Activated CD8-positive, alpha-beta memory T cell treated with anti-CD3 and anti-CD28 coated beads, Interleukin-2, amount 10 ng/mL, durations not matched to agents 7 days and 5 days (primary cell): ENCODE measurements at places on chromosomes 4 and X.

- peaks cover 14% of the 10 kb centered on the region for H3K27me3 ChIP-seq
- peaks cover 4% of the 10 kb centered on the region for H3K4me1 ChIP-seq
- no peaks in the 10 kb centered on the region for H3K36me3 ChIP-seq
- no peak overlapping the region for H3K27ac ChIP-seq
- no peak for DNase-seq
Observed at GRCh38 chr4:76772498-76773106, 125.3 kb downstream of the SOWAHB start.

DNA sequence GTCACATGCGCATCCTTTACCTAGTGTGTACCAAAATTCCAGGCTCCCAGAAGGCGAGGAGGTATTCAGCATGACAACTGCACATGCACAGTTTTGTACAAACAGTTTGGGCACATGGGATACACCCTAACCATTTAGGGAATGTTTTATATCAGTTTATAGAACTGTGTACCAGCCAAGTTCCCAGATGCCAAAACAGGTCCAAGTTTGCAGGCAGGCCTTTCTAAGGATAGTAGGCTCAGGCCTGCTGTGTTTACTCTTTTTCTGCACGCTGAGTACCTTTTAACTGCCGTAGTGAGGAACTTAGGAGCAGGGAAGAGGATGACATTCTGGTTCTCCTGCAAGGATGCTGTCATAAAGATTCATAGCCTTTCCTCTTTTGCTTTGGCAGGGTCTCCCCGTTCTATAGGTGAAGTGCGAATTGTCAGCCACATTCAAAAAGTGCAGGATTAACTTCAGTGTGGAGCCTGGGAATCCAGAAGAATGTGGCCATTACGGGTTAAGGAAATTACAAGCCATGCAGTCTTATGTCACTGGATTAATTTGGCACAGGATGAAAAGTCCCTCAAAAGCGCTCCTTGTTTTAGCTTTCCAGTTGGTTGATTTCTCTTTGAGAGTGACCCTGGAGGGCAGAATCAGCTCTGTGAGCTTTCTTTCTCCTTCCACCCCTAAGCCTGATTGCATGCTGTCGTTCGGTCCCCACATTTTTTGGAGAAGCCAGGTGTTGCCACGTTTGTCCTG, 259.8 kb downstream of the ARHGAP10 start:
- no peaks in the 10 kb centered on the region for H3K4me1 ChIP-seq
- no peak overlapping the region for H3K27ac ChIP-seq
- no peaks in the 10 kb centered on the region for H3K36me3 ChIP-seq
- no peak overlapping the region for H3K4me3 ChIP-seq
- H3K27me3 ChIP-seq, result no peaks in the 10 kb centered on the region
- DNase-seq, result no peak

DNA sequence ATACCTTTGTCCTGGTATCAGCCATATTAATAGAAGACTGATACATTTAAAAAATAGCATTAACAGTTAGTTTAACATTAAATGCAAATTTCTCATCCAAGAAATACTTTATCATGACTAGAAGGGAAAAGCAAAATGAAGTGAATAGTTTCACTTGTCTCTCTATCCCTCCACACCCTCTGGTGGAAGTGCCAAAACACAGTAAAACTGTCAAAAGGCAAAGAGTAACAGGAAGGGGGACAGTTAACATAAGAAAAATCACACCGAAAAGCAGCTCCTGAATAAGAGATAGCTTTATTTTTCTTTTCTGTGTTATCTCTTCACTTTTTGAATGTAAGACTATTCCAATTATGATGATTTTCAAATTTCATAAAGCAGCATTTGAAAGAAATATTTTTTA, 187.2 kb downstream of the FBXW7 start:
- H3K36me3 ChIP-seq, result peaks cover 14% of the 10 kb centered on the region
- H3K4me1 ChIP-seq, result peaks cover 10% of the 10 kb centered on the region
- H3K27me3 ChIP-seq, result no peaks in the 10 kb centered on the region
- no peak overlapping the region for H3K27ac ChIP-seq
- no peak overlapping the region for H3K4me3 ChIP-seq

DNA sequence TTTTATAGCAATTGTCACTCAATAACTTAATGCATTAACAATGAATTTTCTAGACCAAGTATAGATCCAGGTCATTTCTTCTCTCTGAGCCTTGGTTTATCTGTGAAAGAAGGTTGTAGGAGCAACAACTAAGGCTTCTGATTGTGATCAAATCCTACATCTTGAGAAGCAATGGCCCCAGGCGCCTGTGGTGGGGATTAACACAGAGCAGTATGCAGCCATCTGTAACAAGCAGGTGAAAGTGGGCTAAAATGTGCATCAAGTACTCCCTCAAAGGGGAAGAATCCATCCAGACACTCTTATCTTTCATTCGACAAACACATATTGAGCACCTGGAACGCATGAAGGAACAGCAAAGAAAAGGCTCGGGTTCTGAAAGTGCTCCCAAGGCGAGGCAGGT, 19.1 kb upstream of the SETD7 start:
- H3K27ac ChIP-seq, result no peak overlapping the region
- no peak for DNase-seq
- no peak overlapping the region for H3K4me3 ChIP-seq
- H3K4me1 ChIP-seq, result no peaks in the 10 kb centered on the region
- H3K27me3 ChIP-seq, result peaks cover 18% of the 10 kb centered on the region

DNA sequence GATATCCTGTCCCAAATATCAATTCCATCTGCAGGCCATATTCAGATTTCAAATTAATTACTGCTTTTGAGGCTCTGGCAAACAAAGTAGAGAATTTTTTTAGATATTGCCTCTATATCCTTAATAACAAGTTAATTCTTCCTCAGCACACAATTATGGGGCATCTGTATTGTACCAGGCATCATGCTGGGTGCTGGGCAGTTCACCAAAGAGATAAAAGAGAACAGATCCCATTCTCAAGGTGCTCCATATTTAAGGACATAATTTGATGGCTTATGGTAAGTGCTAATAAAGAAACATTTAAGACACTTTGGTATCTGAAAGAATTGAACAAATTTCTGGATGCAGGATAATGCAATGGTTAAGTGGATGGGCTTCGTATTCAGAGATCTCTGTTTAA, 65.8 kb downstream of the SPCS3 start:
- H3K4me1 ChIP-seq, result no peaks in the 10 kb centered on the region
- no peak overlapping the region for H3K27ac ChIP-seq
- DNase-seq, result no peak
- no peak overlapping the region for H3K4me3 ChIP-seq
- H3K27me3 ChIP-seq, result no peaks in the 10 kb centered on the region

- no peak overlapping the region for H3K27ac ChIP-seq
- peaks cover 5% of the 10 kb centered on the region for H3K4me1 ChIP-seq
- no peaks in the 10 kb centered on the region for H3K36me3 ChIP-seq
- no peak for DNase-seq
Observed at GRCh38 chrX:150225756-150226155, 137.4 kb upstream of the MAMLD1 start.

DNA sequence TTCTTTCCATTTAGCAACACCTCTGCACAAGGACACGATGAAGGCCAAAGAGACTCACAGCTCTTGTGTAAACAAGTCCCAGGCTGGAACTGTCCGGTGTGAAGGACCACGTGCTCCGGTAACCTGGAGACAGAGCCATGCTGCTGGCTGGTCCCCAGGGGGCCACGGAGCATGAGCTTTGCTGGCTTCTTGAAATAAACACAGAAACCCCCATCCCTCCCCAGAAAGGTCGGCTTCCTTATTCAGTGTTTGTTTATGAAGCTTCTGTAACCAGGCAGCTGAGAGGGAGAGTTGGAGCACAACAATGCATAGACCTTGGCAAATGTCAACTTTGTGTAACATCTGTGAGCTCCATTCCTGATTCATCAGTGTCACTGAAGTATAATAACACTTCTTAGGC, 109.4 kb downstream of the GPR143 start:
- no peaks in the 10 kb centered on the region for H3K4me1 ChIP-seq
- H3K27me3 ChIP-seq, result no peaks in the 10 kb centered on the region
- H3K36me3 ChIP-seq, result peaks cover 6% of the 10 kb centered on the region
- H3K27ac ChIP-seq, result no peak overlapping the region

DNA sequence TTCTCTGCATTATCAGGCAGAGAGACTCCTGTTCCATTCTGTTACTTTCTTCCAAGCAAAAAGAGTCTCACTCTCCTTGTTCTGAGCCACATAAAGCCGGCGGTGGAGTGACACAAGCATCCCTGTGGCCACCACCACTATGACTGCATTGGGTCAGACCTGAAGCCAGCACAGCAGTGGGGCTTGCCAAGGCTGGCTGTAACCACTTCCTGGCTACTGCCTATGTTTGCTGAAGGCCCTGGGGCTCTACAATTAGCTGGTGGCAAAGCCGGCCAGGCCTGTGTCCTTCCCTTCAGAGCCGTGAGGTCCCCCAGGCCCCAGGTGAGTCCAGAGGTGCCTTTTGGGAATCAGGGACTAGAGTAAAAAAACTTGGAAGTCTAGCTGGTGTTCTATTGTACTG, 31.8 kb downstream of the PLAC8 start:
- peak; percentile 58 for DNase-seq
- H3K27ac ChIP-seq, result no peak overlapping the region
- H3K4me3 ChIP-seq, result no peak overlapping the region
- H3K27me3 ChIP-seq, result no peaks in the 10 kb centered on the region
- H3K4me1 ChIP-seq, result peaks cover 29% of the 10 kb centered on the region

DNA sequence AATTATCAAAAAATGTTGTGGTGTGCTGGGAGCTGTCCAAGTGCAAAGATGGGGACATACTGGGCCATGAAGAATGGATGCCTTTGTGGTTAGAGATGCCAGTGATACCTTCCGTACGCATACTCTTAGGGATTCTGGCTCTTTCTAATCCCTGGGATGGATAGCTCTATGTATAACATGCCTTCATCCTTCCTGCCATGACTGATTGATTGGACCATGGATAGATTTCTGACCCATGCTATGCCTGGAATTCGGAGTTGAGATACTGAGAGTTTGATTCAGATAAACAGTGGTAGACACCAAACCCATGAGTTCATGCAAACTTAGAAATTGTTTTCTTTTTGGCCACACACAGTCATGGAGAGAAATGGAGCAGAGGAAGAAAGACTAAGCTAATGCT, 147.2 kb upstream of the WDFY3 start:
- no peaks in the 10 kb centered on the region for H3K4me1 ChIP-seq
- H3K27ac ChIP-seq, result no peak overlapping the region
- no peak overlapping the region for H3K4me3 ChIP-seq
- no peak for DNase-seq

DNA sequence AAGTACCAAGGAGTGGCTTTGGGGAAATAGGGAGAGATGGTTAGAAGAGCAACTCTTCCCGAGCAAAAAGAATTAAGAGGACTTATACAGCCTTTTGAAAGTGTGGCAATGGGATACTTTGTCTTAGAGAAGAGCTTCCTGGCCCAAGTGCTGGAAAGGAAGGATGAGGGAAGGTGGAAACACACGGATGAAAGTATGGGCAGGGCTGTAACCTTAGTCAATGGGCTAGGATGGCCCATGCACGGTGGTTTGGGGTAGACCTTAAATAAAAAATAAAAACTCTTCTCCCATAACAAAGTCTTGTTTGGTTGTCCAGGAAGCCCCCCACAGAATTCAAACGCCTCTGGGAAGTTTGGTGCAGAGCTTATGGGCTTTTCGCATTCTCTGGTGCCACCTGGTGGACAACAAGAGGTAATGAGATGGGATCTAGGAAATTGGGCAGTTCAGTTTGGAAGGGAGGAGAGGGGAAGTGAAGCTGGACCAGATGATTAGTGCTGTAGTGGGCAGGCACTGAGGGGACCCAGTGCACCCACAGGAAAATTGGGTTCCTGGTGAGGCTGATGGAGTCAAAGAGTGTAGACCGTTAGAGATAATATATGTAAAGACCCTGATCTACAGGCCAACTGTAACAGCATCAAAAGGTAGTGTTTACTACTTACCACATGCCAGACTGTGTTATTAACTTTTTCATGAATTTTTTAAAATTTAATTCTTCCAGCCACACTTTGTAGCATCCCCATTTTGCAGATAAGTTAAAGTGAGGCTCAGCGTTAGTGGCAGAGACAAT, 13.8 kb upstream of the ENOX2 start:
- no peaks in the 10 kb centered on the region for H3K27me3 ChIP-seq
- no peaks in the 10 kb centered on the region for H3K36me3 ChIP-seq
- no peaks in the 10 kb centered on the region for H3K4me1 ChIP-seq
- H3K27ac ChIP-seq, result no peak overlapping the region
- peak; percentile 40 for DNase-seq

GRCh38 chr4:103994059-103994458, 274.3 kb upstream of the TACR3 start:
- no peaks in the 10 kb centered on the region for H3K4me1 ChIP-seq
- H3K27me3 ChIP-seq, result no peaks in the 10 kb centered on the region

DNA sequence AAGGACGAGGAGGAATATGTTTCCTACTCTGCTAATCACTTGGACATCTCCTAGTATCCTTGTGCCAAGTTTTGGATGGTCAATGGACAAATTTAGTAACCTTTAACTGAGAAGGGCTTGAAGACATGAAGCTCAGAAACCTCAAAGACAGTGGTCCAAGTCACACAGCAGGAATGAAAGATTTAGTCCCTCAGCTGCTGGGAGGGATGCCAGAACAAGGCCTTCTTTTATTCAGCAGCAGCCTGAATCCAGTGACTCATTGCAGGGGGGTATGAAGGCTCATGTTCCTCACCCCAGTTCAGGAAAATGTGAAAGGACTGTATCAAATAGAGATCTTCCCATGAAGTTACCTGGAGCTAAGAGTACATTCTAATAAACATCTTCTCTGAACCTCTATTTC, 214.9 kb upstream of the UGT8 start:
- H3K36me3 ChIP-seq, result no peaks in the 10 kb centered on the region
- H3K27me3 ChIP-seq, result peaks cover 2% of the 10 kb centered on the region
- DNase-seq, result no peak
- H3K4me3 ChIP-seq, result no peak overlapping the region

DNA sequence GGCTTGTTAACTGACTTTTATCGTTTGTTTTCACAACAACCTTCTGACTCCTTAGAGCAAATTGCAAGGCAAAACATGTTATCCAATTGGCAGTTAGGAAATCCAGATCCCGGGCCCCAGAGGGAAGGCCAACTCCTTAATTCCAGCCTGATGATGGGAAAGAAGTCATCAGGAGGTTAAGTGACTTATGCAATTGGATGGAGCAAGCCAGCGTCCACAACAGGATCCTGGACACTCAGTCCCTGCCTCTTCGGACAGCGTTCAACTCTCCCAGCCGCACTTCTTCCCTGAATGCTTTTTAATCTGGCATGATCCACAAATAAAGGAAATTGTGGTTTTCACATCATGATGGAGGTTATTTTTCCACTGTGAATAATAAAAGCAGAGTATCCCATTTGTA, 310.1 kb downstream of the RAB28 start:
- no peaks in the 10 kb centered on the region for H3K27me3 ChIP-seq
- no peak overlapping the region for H3K27ac ChIP-seq
- H3K36me3 ChIP-seq, result no peaks in the 10 kb centered on the region

DNA sequence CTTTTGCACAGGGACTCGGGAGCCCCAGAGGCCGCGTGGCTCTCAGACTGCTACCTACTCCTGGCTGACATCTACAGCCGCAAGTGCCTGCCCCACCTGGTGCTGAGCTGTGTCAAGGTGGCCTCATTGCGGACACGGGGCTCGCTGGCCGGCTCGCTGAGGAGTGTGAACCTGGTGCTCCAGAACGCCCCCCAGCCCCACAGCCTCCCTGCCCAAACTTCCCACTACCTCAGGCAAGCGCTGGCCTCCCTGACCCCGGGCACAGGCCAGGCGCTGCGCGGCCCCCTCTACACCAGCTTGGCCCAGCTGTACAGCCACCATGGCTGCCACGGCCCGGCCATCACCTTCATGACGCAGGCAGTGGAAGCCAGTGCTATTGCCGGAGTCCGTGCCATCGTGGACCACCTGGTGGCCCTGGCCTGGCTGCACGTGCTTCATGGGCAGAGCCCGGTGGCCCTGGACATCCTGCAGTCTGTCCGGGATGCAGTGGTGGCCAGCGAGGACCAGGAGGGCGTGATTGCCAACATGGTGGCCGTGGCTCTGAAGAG, 28.8 kb downstream of the SH3TC1 start:
- peaks cover 3% of the 10 kb centered on the region for H3K27me3 ChIP-seq
- no peak overlapping the region for H3K4me3 ChIP-seq
- H3K36me3 ChIP-seq, result peaks cover 2% of the 10 kb centered on the region
- peaks cover 29% of the 10 kb centered on the region for H3K4me1 ChIP-seq
- no peak overlapping the region for H3K27ac ChIP-seq
